ENCODE measurements at places on chromosomes 1 and 21.

- no peak for DNase-seq
These were observed 115.4 kb upstream of the NEGR1 start for GRCh38 chr1:72397786-72398185.

DNA sequence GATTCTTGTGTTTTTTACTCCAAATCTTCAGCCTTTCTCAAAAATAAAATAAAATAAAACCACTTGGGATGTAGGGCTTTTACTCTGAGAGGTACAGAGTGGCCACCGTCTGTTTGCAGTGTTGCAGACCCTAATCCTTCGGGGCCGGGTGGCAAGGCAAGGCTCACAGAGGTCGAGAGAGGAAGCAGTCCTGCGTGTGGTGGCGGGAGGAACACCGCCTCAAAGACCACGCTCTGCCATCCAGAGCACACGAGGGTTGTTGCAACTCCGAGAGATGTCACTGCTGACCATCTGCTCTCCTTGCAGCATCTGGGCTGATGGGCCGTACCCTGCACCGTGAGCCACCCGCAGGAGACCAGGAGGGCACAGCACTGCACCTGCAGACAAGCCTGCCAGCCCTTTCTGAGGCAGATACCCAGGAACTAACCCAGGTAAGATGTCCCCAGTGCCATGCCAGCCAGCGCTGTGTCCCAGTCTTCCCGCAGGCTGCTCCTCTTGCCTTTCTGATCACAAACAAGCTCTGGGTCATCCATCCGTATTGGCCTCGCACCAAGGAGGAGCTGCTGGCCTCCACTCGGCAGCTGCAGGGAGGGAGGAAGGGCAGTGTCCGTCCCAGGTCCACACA lies 31.5 kb downstream of the SNAP47 start:
- DNase-seq: no peak

DNA sequence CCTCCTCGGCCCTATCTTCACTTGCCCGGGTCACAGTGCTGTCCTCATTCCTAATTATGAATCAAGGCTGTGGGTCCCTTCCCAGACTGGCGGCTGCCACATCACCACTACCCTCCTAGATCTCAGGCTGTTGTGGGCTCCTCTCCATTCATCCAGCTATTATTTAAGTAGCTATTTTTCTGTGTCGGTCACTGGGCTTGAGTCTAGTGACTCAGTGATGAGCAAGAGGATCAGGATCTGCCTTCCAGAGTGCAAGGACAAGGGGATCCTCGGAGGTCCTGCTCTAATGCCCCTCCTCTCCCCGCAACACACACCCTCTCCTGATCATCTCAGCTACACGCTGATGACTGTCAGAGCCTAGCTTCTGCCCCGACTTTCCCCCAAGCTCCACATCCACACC lies 34.1 kb downstream of the CDCP2 start:
- DNase-seq: no peak

DNA sequence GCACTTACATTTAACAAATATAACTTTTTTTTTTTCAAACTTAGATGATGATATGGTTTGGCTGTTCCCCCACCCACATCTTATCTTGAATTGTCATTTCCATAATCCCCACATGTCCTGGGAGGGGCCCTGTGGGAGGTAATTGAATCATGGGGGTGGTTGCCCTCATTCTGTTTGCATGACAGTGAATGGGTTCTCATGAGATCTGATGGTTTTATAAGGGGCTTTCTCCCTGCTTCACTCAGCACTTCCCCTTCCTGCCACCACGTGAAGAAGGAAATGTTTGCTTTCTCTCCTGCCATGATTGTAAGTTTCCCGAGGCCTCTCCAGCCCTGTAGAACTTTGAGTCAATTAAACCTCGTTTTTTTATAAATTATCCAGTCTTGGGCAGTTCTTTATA lies 432.6 kb downstream of the AMY1C start:
- DNase-seq: no peak

- DNase-seq: no peak
These were observed 52.1 kb upstream of the ETV3 start for GRCh38 chr1:157189986-157190982.

- no peak for DNase-seq
These were observed 66.6 kb downstream of the UBIAD1 start for GRCh38 chr1:11339346-11340232.

- no peak for DNase-seq
These were observed 11.2 kb downstream of the ACTRT2 start for GRCh38 chr1:3032371-3033039.

- DNase-seq: peak; percentile 24
These were observed 55.5 kb upstream of the GALNT2 start for GRCh38 chr1:230011333-230012092.

GRCh38 chr21:39208624-39209333 lies 25.5 kb upstream of the PSMG1 start:
- no peak for DNase-seq

DNA sequence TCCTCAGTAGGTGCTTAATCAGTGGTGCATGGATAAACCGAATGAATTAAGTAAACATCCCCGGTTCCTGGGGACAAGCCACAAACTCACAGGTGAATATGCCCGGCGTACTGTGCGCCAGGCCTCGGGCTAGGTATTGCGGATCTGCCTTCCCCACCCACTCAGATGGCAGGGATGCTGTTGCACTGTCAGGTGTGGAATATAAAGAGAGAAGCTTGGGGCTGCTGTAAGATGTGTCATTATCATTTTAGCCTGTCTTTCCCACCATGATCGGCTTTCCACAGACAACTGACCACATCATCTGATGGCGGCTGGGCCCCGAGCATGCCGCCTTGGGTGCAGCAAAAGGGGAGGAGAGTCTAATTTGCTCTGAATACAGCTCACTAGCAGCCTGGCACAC lies 45.4 kb upstream of the LRP8 start:
- no peak for DNase-seq

GRCh38 chr21:41557884-41558283 lies 49.9 kb upstream of the TMPRSS2 start:
- no peak for DNase-seq

DNA sequence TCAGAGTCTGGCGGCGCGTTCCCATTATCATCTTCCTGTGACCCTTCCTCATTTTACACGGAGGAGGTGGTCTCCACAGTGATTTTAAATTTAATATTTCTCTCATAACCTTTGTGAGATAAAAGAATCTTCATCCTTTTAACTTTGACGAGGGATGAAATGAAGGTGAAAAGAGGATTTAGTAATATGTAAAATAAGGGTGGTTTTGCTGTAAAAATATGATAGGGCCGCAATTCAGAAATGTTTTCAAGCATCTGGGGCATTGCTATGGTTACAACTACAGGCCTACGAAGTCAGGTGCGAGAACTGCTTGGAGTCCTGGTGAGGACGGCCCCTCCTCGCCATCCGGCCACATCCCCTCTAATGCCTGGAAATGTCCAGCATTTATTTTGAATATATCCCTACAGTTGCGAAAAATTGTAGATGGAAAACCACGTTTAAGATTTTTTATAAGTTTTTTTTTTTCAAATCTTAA lies 422 bp upstream of the RSBN1 start:
- DNase-seq: no peak

- no peak for DNase-seq
These were observed 137.8 kb downstream of the RWDD3 start for GRCh38 chr1:95371666-95372282.

GRCh38 chr1:56268519-56269140 lies 310.7 kb downstream of the PLPP3 start:
- no peak for DNase-seq

DNA sequence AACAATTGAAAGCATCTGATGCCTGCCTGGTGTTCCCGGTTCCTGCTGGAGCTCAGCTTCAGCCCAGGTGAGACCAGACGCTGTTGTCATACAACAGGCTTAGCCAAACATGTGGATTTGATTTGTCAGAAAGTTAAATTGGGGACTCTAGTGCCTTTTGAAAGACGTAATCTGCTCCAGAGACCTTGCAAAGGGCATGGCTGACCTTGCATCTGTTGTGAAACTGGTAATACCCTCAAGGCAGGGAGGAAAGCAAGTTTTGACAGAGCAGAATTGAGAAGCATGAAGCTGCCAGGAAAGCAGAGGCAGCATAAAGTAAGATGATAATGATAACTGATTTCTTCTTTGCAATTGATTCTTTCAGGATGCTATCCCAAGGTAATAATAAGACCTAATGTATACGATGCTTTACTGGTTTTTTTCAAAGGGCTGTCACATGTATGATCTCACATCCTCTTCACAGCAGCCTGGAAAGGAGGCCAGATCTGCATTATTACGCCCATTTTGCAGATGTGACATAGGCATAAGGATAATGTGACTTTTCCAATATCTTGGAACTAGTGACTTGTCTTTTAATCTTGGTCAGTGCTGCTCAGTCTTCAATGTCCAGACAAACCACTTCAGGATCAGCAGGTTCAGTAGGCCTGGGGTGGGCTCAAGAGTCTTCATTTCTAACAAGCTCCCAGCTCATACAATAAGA lies 24.7 kb upstream of the CNN3 start:
- DNase-seq: no peak

DNA sequence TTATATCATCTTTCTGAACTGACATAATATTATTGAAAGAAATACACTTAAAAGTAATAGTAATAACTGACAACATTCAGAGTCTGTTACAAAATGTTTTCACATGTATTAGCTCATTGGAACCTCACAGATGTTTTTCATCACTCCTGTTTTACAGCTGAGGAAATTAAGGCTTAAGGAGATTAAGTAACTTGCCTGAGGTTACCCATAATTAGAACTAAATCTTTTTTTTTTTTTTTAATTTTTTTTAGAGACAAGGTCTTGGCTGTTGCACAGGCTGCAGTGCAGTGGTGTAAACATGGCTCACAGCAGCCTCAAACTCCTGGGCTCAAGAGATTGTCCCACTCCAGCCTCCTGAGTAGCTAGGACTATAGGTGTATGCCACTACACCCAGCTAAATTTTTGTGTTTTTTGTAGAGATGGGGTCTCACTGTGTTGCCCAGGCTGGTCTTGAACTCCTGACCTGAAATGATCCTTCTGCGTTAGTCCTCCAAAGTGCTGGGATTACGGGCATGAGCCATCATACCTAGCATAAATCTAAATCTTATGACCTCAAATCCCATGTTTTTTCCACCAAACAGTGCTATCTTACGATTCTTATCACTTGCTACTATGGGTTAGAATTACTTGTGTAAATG lies 64.7 kb upstream of the MACF1 start:
- no peak for DNase-seq

DNA sequence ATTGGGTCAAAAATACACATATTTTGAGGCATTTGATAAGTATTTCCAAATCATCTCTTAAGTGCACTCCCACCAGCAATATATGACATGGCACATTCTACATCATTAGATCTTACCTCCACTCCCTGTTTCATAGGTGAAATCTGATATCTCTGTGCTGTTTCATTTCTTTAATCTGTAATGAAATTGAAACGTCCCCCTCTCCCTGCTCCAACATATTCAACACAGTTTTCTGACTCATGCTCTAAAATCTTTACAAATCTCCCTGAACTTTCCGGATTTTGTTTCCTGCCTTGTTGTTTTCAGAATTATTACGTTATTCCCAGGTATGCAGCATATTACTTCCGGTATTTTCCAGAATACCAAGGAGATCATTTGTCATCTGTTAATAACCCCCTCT lies 66.1 kb upstream of the AKT3 start:
- DNase-seq: no peak

- no peak for DNase-seq
These were observed 1.1 kb upstream of the SLC2A7 start for GRCh38 chr1:9027307-9027706.

DNA sequence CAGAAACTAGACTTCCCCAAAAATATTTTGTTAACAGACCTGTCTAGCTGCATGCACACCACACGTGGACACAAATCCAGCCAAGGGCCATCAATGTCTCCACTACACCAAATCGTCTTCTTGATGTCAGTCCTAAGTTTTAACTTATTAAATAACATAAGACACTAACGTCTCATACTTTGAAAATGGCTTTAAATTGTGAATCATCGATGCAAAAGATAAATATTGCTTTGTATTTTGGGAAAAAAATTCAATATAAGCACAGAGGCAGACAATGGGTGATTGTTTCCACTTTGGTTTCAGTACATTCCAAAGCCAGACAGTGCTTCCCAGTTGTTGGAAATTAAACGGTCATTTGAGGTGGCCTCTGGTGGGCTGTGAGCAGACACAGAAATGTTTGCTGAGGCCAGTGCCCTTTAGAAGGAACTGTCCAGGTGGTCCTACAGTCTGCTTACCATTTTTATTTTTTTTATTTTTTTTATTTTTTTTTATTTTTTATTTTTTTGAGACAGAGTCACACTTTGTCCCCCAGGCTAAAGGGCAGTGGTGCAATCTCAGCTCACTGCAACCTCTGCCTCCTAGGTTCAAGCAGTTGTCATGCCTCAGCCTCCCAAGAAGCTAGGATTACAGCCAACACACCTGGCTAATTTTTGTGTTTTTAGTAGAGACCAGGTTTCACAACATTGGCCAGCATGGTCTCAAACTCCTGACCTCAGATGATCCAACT lies 1.8 kb upstream of the KIAA2013 start:
- peak; percentile 68 for DNase-seq

DNA sequence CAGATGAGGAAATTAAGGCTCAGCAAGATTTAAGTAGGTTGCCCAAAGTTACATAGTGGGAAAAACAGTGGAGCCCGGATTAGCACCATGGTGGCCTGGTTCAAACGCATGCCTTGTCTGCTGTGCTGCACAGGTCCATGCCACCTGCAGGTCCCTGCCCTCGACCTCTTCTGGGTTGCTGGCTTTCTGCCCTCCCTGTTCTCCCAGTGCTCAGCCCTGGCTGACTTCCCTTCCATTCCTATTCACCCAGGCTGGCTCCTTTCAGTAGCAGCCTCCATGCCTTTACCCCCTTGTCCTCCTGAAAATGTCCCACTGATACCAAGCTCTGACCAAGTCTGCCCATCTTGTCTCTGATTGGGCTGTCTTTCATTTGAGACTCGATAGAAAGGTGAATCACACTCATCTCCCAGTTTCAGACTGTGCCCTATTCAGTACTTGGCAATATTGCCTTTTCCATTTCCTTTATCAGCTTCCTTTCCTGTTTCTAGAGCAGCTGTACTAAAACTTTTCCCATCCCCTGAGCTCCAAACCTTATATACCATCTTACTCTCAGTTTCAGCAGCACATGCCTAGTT lies 75.8 kb downstream of the ST3GAL3 start:
- no peak for DNase-seq

- DNase-seq: no peak
These were observed 126.4 kb downstream of the VPS13D start for GRCh38 chr1:12356004-12356890.

- no peak for DNase-seq
These were observed 59.6 kb downstream of the EDEM3 start for GRCh38 chr1:184695023-184695422.

GRCh38 chr1:51634618-51635017 lies 17.7 kb downstream of the OSBPL9 start:
- DNase-seq: no peak

GRCh38 chr21:29218749-29219148 lies 80.0 kb upstream of the BACH1 start:
- DNase-seq: no peak

GRCh38 chr1:65319141-65319540 lies 9.8 kb downstream of the DNAJC6 start:
- DNase-seq: peak; percentile 83

DNA sequence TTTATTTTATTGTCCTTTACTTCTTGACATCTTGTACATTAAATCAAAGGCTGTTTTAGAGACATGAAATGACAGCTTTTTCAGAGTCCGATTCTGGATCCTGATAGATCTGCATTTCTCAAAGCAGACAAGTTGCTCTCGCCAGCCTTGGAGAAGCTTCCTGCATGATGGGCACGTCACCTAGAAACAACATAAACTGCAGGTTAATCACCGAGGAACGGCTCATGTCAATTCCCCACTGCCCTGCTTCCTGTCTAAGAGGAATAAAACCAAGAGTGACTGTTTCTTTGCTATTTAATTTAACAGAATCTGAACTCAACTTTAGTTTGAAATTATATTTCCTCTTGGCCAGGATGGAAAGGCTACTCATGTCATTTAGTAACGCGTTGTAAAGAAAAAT lies 77.0 kb downstream of the RWDD3 start:
- no peak for DNase-seq

GRCh38 chr1:119987112-119987511 lies 82.3 kb downstream of the NOTCH2 start:
- no peak for DNase-seq
